Epithelial cell of esophagus (primary cell): ENCODE measurements at places on chromosomes 11 and 22.

DNA sequence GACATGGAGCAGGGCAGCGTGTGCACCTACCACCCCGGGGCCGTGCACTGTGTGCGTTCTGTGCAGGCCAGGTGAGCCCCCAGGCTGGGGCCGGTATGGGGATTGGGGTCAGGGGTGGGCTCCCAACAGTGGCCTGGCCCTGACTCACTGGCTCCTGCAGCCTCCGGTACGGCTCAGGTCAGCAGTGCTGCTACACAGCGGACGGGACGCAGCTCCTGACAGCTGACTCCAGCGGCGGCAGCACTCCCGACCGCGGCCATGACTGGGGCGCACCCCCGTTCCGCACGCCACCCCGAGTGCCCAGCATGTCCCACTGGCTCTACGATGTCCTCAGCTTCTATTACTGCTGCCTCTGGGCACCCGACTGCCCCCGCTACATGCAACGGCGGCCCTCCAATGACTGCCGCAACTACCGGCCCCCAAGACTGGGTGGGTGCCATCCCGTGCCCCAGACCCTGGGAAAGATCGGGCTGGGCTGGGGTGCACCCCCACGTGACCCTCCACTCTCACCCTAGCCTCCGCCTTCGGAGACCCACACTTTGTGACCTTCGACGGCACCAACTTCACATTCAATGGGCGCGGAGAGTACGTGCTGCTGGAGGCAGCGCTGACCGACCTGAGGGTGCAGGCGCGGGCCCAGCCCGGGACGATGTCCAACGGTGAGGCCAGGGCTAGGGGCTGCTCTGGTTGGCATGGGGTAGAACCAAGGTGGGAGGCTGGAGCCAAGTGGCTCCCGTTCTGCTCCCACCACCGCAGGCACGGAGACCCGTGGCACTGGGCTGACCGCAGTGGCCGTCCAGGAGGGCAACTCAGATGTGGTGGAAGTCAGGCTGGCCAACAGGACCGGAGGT lies 4.4 kb downstream of the SUSD2 start:
- DNase-seq, result no peak

- DNase-seq, result no peak
Measured at GRCh38 chr11:113829751-113830150, 45.6 kb downstream of the USP28 start.

- no peak for DNase-seq
Measured at GRCh38 chr22:27557286-27558008, 244.1 kb downstream of the MN1 start.

DNA sequence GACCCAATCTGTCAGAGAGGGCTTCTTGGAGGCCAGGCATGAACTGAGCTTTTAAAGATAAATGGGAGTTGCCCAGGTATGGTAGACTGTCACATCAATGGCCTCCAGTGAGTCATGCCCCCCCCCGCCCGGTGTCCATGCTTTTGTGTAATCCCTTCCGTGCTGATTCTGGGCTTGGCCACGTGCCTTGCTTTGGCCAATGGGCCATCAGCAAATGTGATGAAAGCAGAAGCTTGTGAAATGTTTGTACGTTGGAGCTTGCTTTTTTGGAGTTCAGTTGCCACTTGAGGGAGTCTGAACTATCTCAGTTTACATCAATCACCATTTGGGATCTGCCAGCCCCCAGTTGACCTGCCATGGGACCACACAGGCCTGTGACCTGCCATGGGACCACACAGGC lies 4.3 kb upstream of the THY1 start:
- DNase-seq, result peak; percentile 84

DNA sequence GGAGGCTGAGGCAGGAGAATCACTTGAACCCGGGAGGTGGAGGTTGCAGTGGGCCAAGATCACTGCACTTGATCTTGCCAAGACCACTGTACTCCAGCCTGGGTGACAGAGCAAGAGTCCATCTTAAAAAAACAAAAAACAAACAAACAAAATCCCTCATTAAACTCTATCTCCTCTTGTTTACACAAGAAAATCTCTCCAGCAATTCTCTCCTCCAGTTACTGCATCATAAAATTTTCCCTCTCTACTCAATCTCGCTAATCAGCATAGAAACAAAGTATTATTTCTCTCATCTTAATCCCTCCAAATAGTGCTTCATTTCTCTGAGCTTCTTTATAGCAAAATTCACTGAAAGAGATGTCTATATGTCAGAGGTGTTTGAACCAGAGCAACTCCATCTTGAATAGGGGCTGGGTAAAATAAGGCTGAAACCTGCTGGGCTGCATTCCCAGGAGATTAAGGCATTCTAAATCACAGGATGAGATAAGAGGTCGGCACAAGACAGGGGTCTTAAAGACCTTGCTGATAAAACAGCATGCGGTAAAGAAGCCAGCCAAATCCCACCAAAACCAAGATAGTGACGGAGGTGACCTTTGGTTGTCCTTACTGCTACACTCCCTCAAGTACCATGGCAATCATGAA lies 19.8 kb downstream of the MTMR2 start:
- no peak for DNase-seq

DNA sequence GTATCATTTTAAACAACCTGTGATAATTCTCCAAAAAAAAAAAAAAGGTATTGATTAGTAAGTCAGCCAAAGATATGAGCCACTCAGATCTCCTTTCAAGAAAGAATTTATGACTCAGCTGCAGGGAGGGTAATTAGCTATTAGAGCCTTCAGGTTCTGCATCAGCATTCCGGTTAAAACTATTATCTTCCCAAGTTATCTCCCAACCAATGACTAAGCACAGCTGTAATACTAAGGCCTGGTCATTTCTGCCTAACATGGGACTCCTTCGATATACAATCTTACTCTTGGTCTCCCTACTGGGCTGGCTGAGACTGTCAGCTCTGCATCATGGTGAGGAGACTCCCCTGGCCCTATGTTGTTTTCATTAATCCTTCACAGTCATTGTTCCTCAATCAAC lies 60.4 kb downstream of the SBF2 start:
- DNase-seq, result peak; percentile 72

DNA sequence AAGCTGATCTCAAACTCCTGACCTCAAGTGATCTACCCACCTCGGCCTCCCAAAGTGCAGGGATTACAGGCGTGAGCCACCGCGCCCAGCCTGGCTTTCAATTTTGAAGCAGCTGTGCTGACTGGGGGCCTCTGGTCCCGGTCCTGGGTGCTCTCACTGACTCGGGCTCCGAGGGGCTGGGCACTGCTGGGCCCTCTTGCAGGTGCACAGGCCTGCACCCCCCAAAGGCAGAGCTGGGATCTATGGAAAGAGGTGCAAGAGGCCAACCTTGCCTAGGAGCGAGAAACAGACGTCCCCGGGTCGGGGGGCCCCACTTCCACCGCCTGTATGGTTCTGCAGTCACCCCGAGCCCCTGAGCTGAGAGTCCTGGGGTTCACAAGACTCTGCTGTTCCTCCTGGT lies 33.2 kb downstream of the KIAA0930 start:
- DNase-seq, result no peak

- no peak for DNase-seq
Measured at GRCh38 chr11:29183301-29183700, 833.5 kb downstream of the KCNA4 start.
